ENCODE measurements at places on chromosomes 5 and 9.

DNA sequence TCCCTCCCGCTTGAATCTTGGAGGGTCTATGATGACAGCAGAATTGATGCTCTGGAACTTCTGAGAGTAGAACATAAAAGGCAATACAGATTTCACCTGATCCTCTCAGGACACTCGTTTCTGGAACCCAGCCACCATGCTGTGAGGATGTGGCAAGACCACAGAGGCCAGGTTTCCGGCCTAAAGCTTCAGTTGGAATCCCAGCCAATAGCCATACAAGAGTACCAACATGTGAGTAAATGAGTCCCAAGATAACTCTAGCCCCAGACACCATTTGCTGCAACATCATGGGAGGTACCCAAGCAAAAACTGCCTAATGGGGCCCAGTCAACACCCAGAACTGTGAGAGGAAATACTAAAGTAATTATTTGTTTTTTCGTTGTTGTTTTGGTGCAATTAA, 65.7 kb upstream of the MARCHF11 start:
- no peak overlapping the region for H3K4me3 ChIP-seq
- no peak for DNase-seq
- no peaks in the 10 kb centered on the region for H3K36me3 ChIP-seq
- H3K27me3 ChIP-seq, result no peaks in the 10 kb centered on the region
- H3K4me1 ChIP-seq, result no peaks in the 10 kb centered on the region

DNA sequence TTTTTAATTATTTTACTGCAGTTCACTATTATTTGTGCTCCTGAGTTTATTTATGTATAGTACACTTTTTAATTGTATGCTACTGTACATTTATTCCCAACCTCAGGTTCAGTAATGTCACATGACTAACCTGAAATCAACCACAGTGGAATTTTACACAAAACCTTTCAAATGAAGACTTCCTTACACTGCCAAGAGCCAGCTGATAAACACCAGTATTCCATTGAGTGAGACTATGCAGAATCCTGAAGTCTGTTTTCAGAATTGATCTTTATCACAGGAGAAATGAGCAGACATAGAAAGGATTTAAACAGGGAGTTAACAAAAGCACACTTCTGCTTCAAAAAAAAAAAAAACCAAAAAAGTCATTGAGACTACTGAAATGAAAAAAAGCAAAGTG, 219.5 kb downstream of the PRR16 start:
- H3K27ac ChIP-seq, result no peak overlapping the region
- H3K4me1 ChIP-seq, result no peaks in the 10 kb centered on the region
- no peak overlapping the region for H3K4me3 ChIP-seq
- no peaks in the 10 kb centered on the region for H3K36me3 ChIP-seq
- H3K27me3 ChIP-seq, result no peaks in the 10 kb centered on the region

DNA sequence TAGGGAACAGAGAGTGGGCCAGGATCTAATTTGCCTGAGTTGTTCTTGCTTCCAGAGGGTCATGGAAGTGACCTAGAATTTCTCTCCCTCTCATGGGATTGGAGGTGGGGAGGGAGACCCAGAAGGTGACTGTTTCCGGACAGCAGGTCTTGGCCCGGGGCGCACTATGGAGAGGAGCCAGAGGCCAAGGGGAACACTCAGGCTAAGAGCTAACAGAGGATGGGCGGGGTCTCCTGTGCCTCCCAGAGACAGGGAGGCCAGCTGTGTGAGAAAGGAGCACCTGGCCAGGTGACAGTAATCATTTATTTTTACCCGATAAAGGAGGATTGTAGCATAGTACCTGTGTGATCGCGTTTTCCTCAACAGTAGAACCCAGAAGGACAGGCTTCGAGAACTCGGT, 50.9 kb upstream of the ANKH start:
- peaks cover 18% of the 10 kb centered on the region for H3K4me1 ChIP-seq
- no peak overlapping the region for H3K27ac ChIP-seq
- no peaks in the 10 kb centered on the region for H3K27me3 ChIP-seq
- H3K36me3 ChIP-seq, result no peaks in the 10 kb centered on the region
- no peak overlapping the region for H3K4me3 ChIP-seq
- DNase-seq, result no peak

- H3K27me3 ChIP-seq, result no peaks in the 10 kb centered on the region
- peaks cover 7% of the 10 kb centered on the region for H3K36me3 ChIP-seq
- DNase-seq, result peak; percentile 77
- peak overlapping the region; percentile 87 for H3K4me3 ChIP-seq
Observed at GRCh38 chr5:177455661-177456590, 9.3 kb downstream of the PRR7 start.

- H3K27me3 ChIP-seq, result no peaks in the 10 kb centered on the region
- no peaks in the 10 kb centered on the region for H3K36me3 ChIP-seq
- no peak overlapping the region for H3K4me3 ChIP-seq
- H3K27ac ChIP-seq, result no peak overlapping the region
Observed at GRCh38 chr9:104769655-104770054, 5.7 kb downstream of the NIPSNAP3B start.

- no peaks in the 10 kb centered on the region for H3K36me3 ChIP-seq
- peaks cover 17% of the 10 kb centered on the region for H3K4me1 ChIP-seq
- H3K27me3 ChIP-seq, result no peaks in the 10 kb centered on the region
- no peak overlapping the region for H3K27ac ChIP-seq
Observed at GRCh38 chr9:78386348-78386747, 89.4 kb downstream of the PSAT1 start.

GRCh38 chr9:85443190-85443598, 298.6 kb downstream of the AGTPBP1 start:
- no peaks in the 10 kb centered on the region for H3K36me3 ChIP-seq
- no peak overlapping the region for H3K4me3 ChIP-seq
- no peaks in the 10 kb centered on the region for H3K4me1 ChIP-seq
- DNase-seq, result no peak
- peaks cover 25% of the 10 kb centered on the region for H3K27me3 ChIP-seq
- no peak overlapping the region for H3K27ac ChIP-seq

DNA sequence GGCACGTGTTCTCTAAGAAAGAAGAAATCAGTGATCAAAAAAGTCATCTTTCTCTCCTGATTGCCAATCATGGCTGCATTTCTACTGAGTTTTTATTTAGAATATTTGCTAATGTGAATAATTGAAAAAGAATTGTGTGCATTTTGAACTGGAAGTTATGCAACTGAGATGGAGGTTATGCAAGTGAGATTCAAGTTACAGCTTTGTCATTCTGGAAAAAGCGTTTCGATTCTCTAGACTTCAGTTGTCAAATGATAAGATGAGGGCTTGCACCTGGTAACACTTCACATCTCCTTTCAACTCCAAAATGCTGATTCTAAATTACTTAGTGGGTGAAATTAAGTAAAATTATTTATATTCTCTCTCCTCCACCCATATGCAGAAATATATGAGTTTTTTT, 36.4 kb downstream of the C6 start:
- H3K27ac ChIP-seq, result no peak overlapping the region
- no peaks in the 10 kb centered on the region for H3K27me3 ChIP-seq
- peaks cover 7% of the 10 kb centered on the region for H3K4me1 ChIP-seq
- no peak for DNase-seq

- no peak overlapping the region for H3K27ac ChIP-seq
- H3K27me3 ChIP-seq, result peaks cover 14% of the 10 kb centered on the region
- DNase-seq, result no peak
- H3K4me3 ChIP-seq, result no peak overlapping the region
Observed at GRCh38 chr5:180669661-180670060, 20.3 kb upstream of the FLT4 start.

- DNase-seq, result no peak
- no peak overlapping the region for H3K27ac ChIP-seq
- no peaks in the 10 kb centered on the region for H3K4me1 ChIP-seq
Observed at GRCh38 chr5:50675385-50675784, 8.9 kb downstream of the PARP8 start.

DNA sequence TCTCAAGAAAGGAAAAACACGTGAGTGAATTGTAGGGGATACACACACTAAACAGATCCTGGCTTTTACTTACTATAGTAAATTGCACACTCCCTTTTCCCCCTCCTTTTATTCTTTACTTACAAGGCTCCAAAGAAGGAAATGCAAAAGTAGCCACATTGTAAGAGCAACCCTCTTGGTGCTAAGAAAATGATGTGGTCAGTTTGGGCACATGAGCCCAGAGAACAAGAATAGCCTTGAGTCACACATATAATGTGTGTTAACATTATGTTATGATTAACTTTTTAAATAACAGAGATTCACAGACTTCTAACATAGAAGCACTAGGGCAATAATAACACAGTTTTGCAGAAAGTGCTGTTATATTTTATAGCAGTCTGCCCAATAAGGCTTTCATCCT, 48.5 kb downstream of the PCSK5 start:
- H3K27me3 ChIP-seq, result no peaks in the 10 kb centered on the region
- no peak overlapping the region for H3K4me3 ChIP-seq

DNA sequence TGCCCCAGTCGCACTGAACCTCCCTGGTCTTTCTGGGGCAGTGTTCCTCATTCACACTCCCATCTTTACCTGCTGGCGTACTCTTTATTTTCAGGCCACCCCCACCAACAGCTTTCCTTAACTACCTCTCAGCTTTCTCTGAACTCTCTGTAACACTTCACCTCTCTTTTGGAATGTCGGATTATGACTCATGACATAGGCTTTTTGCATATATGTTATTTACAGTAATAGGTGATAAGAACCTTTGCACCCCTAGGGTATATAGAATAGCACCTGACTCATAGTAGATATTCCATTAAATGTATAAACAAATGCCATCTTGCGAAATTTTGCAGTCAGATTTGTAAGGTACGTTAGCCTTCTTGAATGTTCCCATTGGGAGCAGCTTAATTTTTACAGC, 52.9 kb upstream of the MIER3 start:
- peaks cover 11% of the 10 kb centered on the region for H3K4me1 ChIP-seq
- H3K27me3 ChIP-seq, result no peaks in the 10 kb centered on the region
- no peak overlapping the region for H3K4me3 ChIP-seq
- H3K27ac ChIP-seq, result no peak overlapping the region

DNA sequence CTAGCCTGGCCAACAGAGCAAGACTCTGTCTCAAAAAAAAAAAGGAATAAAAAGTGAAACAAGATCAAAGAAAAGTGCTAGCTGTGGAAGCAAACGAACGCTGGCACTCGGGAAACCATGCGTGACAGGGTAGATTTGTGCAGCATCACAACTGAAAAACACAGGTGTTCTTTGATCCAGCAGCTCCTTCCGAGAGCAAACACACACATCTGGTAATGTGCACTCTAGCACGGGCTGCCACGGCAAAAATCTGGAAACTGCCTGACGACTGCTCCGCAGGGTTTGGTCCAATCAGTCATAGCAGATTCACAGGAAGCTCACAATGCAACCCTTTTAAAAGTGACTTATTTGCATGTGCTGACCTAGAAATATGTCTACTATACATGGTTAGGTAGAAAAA, 80.0 kb downstream of the SYK start:
- no peaks in the 10 kb centered on the region for H3K36me3 ChIP-seq
- no peak overlapping the region for H3K27ac ChIP-seq
- H3K4me3 ChIP-seq, result no peak overlapping the region

- no peaks in the 10 kb centered on the region for H3K27me3 ChIP-seq
- no peak overlapping the region for H3K4me3 ChIP-seq
- H3K36me3 ChIP-seq, result no peaks in the 10 kb centered on the region
- H3K4me1 ChIP-seq, result peaks cover 13% of the 10 kb centered on the region
- no peak overlapping the region for H3K27ac ChIP-seq
Observed at GRCh38 chr5:184471-184870, 6.8 kb upstream of the LRRC14B start.

DNA sequence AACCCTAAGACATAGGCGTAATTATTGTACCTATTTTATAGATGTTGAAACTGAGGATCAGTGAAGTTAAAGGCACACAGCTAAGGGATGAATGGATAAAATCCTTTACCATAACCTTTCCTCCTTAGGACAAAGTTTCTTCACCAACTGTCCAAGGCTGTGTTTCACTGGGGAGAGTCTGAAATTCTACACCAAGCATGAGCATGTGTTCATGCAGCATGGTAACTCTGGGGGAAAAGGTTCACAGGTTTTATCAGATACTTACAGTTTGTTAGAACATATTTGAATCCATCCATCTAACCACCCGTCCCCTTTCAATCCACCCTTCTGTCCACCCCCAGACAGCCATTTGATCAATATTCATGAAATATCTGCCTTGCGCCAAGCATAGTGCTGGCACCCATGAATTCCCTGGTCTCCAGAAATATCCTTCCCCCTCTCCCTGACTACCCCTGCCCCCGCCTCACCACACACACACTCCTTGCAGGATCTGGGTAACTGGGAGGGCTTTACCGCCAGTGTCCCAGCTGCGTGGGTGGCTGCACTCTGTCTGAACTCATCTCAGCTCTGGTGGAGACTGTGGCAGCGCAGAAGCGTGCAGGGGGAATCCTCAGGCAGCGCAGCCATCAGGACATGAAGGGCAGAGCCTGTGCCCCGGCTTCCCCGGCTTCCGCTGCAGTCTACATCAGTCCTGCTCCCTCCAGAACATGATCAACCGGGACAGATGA, 6.3 kb upstream of the KCNIP1 start:
- no peak overlapping the region for H3K4me3 ChIP-seq
- no peak overlapping the region for H3K27ac ChIP-seq
- H3K36me3 ChIP-seq, result no peaks in the 10 kb centered on the region
- H3K27me3 ChIP-seq, result peaks cover 10% of the 10 kb centered on the region
- no peak for DNase-seq

GRCh38 chr5:146626936-146627335, 110.9 kb upstream of the GPR151 start:
- H3K4me3 ChIP-seq, result no peak overlapping the region
- no peaks in the 10 kb centered on the region for H3K27me3 ChIP-seq
- no peaks in the 10 kb centered on the region for H3K36me3 ChIP-seq
- no peaks in the 10 kb centered on the region for H3K4me1 ChIP-seq
- H3K27ac ChIP-seq, result no peak overlapping the region

- no peaks in the 10 kb centered on the region for H3K36me3 ChIP-seq
- peak overlapping the region; percentile 37 for H3K27ac ChIP-seq
- no peaks in the 10 kb centered on the region for H3K27me3 ChIP-seq
- DNase-seq, result peak; percentile 89
- H3K4me1 ChIP-seq, result peaks cover 72% of the 10 kb centered on the region
Observed at GRCh38 chr5:124596595-124597421, 149.6 kb downstream of the ZNF608 start.

- peaks cover 42% of the 10 kb centered on the region for H3K4me1 ChIP-seq
- no peak overlapping the region for H3K27ac ChIP-seq
- DNase-seq, result no peak
- no peaks in the 10 kb centered on the region for H3K27me3 ChIP-seq
- no peak overlapping the region for H3K4me3 ChIP-seq
Observed at GRCh38 chr9:81841333-81841732, 86.9 kb upstream of the SPATA31D4 start.

DNA sequence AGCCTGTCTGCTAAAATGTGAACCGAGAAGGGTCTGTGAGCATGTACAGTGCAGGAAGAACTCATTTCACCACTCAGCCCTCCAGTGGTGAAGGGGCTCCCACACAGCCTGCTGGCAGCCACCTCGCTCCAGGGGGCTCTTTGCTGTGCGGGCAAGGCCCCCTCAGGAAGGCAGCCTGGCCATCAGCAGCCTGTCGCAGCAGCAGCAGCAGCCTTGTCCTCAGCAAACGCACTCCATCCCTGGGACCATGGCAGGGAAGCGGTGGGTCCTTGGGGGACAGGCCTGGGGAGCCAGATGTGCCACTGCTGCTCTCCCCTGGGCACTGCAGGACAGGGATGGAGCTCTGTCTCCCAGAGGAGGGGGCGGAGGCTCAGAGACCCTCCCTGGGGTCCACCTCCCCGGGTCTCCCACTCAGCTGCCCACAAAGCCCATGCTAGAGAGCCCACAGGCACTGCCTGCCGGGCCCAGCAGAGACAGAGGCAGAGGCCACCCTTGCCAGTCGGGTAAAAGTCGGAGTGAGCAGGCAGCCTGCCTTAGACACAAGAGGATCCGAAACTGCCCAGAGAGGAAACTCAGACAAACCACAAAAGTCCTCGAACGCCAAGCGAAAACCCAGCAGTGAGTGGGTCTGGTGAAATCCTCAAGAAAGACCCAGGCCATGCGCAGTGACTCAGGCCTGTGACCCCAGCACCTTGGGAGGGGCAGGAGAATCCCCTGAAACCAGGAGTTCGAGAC, 8.0 kb downstream of the BRD3 start:
- H3K27me3 ChIP-seq, result no peaks in the 10 kb centered on the region
- no peak overlapping the region for H3K4me3 ChIP-seq
- peaks cover 85% of the 10 kb centered on the region for H3K4me1 ChIP-seq
